ENCODE measurements at places on chromosomes 3 and 15.

DNA sequence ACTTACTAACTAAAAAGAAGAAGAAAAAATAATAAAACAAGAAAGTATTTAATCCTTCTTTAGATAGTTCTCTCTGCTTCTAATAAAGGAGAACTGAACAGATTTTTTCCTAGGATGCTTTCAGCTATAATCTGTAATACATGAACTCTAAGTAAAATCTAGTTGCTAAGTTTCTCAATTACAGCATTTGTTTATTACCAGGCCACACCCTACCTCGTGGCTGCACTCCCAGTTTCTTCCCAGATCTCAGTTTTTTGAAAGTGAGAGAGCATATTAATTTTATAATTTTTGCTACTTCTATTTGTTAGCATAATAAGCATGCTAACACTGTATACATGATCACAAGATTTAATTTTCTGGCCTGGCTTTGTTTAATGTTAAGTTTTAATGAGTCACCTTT is 258.3 kb downstream of the IL5RA start:
- no peak for DNase-seq
- H3K4me1 ChIP-seq: no peaks in the 10 kb centered on the region
- no peak overlapping the region for H3K4me3 ChIP-seq
- no peak overlapping the region for H3K27ac ChIP-seq
- H3K27me3 ChIP-seq: no peaks in the 10 kb centered on the region

GRCh38 chr3:98021830-98022560 is 13.1 kb downstream of the GABRR3 start:
- no peak overlapping the region for H3K4me3 ChIP-seq
- H3K36me3 ChIP-seq: no peaks in the 10 kb centered on the region
- H3K4me1 ChIP-seq: no peaks in the 10 kb centered on the region
- no peak overlapping the region for H3K27ac ChIP-seq
- H3K27me3 ChIP-seq: peaks cover 7% of the 10 kb centered on the region

GRCh38 chr3:132659000-132659364 is 627 bp downstream of the ACAD11 start:
- DNase-seq: no peak
- H3K4me3 ChIP-seq: peak overlapping the region; percentile 98
- H3K27me3 ChIP-seq: no peaks in the 10 kb centered on the region
- peaks cover 33% of the 10 kb centered on the region for H3K4me1 ChIP-seq
- no peaks in the 10 kb centered on the region for H3K36me3 ChIP-seq

- H3K36me3 ChIP-seq: no peaks in the 10 kb centered on the region
- peaks cover 35% of the 10 kb centered on the region for H3K27me3 ChIP-seq
- H3K4me1 ChIP-seq: peaks cover 23% of the 10 kb centered on the region
- H3K4me3 ChIP-seq: no peak overlapping the region
- no peak for DNase-seq
These were observed 142.8 kb downstream of the NUP210 start for GRCh38 chr3:13277196-13277813.

DNA sequence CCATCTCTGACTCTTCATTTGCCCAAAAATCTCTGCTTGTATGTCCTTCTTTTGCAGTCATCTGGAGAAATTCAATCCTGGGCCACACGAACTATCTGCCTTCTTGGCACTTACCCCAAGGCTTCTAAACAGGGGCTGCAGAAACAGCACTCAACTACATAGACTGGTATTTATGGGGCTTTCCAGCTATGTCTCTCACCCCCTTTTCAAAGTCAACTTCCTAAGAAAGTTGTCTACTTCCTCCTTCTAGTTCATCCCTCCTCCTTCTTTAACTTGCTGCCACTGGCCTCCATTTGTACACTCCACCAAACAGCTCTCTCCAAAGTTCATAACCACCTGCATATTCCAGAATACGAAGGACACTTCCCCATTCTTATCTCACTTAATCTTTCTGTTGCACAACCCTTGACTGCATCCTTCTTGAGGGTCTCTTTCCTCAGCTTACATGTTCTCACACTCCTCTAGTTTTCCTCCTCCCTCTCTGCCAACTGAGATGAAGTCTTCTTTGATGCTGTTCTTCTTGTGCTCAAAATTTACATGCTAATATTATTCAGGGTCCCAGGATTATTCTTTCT is 55.2 kb downstream of the PLD1 start:
- H3K27me3 ChIP-seq: no peaks in the 10 kb centered on the region
- H3K4me3 ChIP-seq: no peak overlapping the region
- H3K4me1 ChIP-seq: no peaks in the 10 kb centered on the region
- H3K27ac ChIP-seq: no peak overlapping the region
- H3K36me3 ChIP-seq: no peaks in the 10 kb centered on the region

DNA sequence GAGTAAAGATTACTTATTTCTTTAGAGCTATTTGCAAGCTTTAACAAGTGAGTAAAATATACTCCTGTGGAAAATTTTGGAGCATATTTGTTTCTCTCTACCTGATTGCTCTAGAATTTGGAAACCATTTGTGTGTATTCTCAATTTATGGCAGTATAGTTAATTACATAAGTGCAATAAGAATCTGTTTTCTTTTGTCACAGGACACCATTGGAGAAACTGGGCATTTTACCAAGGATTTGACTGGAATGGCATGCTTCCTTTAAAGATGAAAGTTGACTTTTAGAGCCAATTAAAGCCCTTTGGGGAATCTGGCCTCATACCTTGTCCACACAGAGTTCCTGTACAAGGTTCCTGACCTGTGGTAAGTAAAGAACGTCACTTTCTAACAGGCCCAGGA is 38.4 kb downstream of the PAQR5 start:
- DNase-seq: no peak
- H3K36me3 ChIP-seq: peaks cover 3% of the 10 kb centered on the region

GRCh38 chr3:111895071-111895470 is 36.0 kb downstream of the PHLDB2 start:
- H3K4me3 ChIP-seq: no peak overlapping the region

DNA sequence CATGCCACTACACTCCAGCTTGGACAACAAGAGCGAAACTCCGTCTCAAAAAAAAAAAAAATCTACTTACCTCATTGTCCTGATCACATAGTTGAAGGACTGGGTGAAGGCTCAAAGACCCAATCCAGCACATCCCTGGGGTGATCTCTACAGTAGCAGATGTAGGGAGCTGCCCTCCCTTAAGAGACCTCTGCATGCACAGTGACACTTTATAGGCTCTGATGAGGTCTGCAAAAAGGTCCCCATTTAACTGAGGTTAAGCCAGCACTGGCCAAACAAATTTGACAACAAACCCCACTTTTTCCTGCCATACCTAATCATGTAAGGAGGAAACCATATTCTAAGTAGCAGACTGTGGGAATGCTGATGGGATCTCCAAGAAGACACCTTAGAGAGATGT is 31.1 kb upstream of the SPATA12 start:
- DNase-seq: no peak
- H3K27me3 ChIP-seq: no peaks in the 10 kb centered on the region
- H3K27ac ChIP-seq: no peak overlapping the region
- no peaks in the 10 kb centered on the region for H3K36me3 ChIP-seq
- no peak overlapping the region for H3K4me3 ChIP-seq

- no peaks in the 10 kb centered on the region for H3K27me3 ChIP-seq
- DNase-seq: no peak
- H3K36me3 ChIP-seq: peaks cover 8% of the 10 kb centered on the region
- H3K4me1 ChIP-seq: no peaks in the 10 kb centered on the region
- H3K4me3 ChIP-seq: no peak overlapping the region
These were observed 546.9 kb downstream of the RBMS3 start for GRCh38 chr3:29827756-29828155.

GRCh38 chr3:126013751-126014156 is 44.8 kb downstream of the ROPN1B start:
- H3K27me3 ChIP-seq: no peaks in the 10 kb centered on the region
- no peak for DNase-seq
- H3K27ac ChIP-seq: no peak overlapping the region
- peaks cover 21% of the 10 kb centered on the region for H3K36me3 ChIP-seq
- peaks cover 15% of the 10 kb centered on the region for H3K4me1 ChIP-seq
- no peak overlapping the region for H3K4me3 ChIP-seq

GRCh38 chr3:5565026-5565425 is 377.5 kb downstream of the EDEM1 start:
- no peaks in the 10 kb centered on the region for H3K4me1 ChIP-seq
- no peak overlapping the region for H3K27ac ChIP-seq
- no peak overlapping the region for H3K4me3 ChIP-seq
- DNase-seq: no peak

DNA sequence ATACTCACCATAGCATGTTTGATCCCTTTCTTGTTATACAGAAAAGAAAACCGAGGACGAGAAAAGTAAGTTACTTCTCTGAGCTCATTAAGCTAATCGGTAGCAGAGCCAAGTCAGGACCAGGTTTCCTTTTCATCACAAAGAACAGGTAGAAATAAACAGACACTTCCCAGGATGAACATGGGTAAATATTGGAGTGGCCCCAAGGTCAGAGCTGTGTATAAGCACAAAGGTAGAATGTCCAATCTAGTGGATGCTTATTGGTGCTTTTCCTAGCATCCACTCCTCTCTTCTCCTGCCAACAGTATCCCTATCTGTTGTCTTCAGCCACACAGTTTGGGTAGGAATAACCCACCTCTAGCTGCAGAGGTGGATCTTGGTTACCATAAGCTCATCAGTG is 52.8 kb upstream of the THUMPD3 start:
- no peak for DNase-seq
- H3K27ac ChIP-seq: peak overlapping the region; percentile 67
- H3K4me3 ChIP-seq: no peak overlapping the region

GRCh38 chr3:47884603-47885002 is 81.7 kb downstream of the DHX30 start:
- H3K4me1 ChIP-seq: peaks cover 30% of the 10 kb centered on the region
- H3K27ac ChIP-seq: no peak overlapping the region
- H3K4me3 ChIP-seq: peak overlapping the region; percentile 45
- no peaks in the 10 kb centered on the region for H3K27me3 ChIP-seq
- peaks cover 32% of the 10 kb centered on the region for H3K36me3 ChIP-seq

DNA sequence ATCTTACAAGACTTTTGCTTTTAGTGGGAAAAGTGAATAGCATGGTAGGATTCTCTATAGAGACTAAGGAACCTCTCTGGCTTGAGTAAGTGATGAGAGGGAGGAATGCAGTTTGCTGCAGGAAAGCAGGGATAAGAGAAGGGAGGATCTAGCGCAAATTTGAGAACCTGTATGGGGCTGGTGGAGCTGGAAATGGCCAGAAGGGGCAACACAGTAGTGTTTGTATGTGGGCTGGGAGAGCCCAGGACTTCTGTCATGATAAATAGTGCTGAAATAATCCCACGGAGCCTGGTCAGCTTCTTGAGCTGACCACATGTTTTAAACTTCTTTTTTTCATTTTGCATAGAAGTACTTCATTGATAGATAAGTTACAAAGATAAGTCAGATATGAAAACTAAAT is 11.2 kb upstream of the SHC4 start:
- no peak for DNase-seq
- peak overlapping the region; percentile 97 for H3K27ac ChIP-seq
- peak overlapping the region; percentile 86 for H3K4me3 ChIP-seq
- peaks cover 54% of the 10 kb centered on the region for H3K4me1 ChIP-seq

DNA sequence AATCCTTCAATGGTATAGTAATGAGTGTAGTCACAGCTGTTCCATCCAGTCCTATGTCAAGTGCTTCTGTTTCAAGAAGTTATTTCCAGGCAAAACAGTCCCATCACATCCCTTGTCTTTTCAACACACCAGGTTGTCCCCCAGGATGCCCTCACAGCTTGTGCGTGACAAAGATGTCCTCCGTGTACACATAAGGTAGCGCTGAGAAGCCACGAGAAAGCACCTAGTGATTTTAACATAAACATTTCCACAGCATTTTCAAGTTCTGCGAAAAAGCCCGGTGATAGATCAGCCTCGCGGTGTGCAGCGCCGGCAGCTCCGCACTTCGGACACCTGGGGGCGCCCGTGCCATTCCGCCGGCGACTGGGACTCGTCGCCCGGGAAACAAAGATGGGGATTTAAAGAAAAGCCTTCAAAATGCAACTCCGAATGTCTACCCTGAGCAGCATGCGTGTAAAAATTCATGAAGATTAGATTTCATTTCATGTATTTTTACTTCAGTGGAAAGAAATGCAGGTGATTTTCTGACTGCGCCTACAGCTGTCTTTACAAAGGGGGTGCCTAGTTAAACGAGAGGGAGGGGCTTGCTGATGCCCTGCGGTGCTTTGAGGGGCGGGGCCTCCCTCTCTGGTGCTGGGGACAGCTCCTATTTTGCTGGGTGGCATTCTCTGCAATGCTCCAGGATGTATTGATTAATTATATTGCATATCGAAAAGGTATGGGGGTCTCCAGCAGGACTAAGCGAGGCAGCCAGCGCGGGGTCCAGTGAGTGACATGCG is 49.9 kb downstream of the KY start:
- peaks cover 45% of the 10 kb centered on the region for H3K4me1 ChIP-seq
- H3K36me3 ChIP-seq: no peaks in the 10 kb centered on the region
- H3K27ac ChIP-seq: peak overlapping the region; percentile 88
- peaks cover 4% of the 10 kb centered on the region for H3K27me3 ChIP-seq
- H3K4me3 ChIP-seq: peak overlapping the region; percentile 61
- peak; percentile 85 for DNase-seq

DNA sequence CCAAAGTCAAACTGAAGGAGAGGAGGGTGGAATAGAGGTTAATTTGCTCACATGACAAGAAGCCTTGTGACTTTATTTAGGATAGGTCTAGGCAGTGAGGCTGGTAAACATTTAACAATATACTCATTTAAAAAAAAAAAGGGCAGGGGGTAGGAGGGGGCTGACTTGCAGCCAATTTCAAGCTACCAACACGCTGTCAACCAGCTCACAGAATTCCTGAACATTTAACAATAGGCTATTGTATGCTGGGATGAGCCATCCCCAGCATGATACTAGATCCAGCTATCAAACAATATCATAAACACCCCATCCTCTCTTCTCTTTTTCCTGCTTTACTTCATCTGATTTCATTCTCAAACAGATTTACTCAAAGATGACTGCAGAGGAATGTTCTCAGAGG is 1096.3 kb upstream of the CFAP20DC start:
- no peak for DNase-seq
- no peaks in the 10 kb centered on the region for H3K27me3 ChIP-seq
- peaks cover 31% of the 10 kb centered on the region for H3K4me1 ChIP-seq
- H3K36me3 ChIP-seq: no peaks in the 10 kb centered on the region
- H3K27ac ChIP-seq: no peak overlapping the region
- no peak overlapping the region for H3K4me3 ChIP-seq

DNA sequence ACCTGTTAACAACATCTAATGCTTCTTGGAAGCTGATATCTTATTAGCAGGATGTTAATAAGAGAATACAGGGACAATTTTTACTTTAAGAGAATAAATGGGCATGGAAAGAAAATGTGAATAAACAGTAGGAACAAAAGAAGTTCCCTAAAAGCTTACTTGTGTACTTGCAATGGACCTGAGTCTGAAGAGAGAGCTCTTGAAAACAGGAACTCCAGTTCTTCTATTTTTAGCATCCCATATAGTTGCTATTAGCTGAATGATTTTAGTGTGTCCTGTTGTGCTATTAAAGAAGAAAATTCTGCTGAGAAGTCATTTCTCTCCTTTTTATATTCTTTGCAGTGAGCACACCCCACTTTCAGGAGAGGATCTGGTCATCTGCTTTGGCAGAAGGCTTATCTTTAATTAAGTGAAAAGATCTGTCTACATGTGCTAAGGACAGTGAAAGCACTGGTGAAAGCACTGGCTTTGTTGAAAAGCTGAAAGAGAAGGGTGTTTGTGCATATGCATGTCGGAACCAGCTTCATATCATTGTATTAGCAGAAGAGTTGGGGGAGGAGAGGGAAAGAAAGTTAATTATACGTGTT is 1.4 kb upstream of the ST3GAL6 start:
- no peaks in the 10 kb centered on the region for H3K27me3 ChIP-seq
- peaks cover 2% of the 10 kb centered on the region for H3K36me3 ChIP-seq
- no peak for DNase-seq
- peak overlapping the region; percentile 12 for H3K27ac ChIP-seq

- DNase-seq: no peak
- peaks cover 9% of the 10 kb centered on the region for H3K4me1 ChIP-seq
- no peak overlapping the region for H3K4me3 ChIP-seq
- no peaks in the 10 kb centered on the region for H3K36me3 ChIP-seq
- H3K27ac ChIP-seq: no peak overlapping the region
These were observed 126.3 kb upstream of the CRBN start for GRCh38 chr3:3305841-3306240.
